ENCODE measurements at places on chromosomes 3 and 15.
A peak's percentile ranks its signal among the peaks of the same experiment; 100 is the strongest.

DNA sequence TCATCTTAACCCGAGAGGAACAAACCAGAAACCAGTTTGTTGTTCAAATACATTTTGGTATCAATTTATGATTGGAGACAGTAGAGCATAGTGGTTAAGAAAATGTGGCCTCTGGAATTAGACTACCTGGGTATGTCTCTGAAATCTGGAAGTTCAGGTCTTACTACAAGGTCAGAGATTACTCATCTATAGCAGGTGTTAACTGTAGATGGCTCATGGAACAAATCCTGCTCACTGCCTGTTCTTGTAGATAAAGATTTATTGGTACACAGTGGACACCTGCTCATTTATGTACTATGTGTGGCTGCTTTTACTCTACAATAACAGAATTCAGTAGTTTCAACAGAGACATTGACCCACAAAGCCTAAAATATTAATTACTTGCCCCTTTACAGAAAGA, 413.3 kb downstream of the CNTN6 start:
- no peak for DNase-seq

DNA sequence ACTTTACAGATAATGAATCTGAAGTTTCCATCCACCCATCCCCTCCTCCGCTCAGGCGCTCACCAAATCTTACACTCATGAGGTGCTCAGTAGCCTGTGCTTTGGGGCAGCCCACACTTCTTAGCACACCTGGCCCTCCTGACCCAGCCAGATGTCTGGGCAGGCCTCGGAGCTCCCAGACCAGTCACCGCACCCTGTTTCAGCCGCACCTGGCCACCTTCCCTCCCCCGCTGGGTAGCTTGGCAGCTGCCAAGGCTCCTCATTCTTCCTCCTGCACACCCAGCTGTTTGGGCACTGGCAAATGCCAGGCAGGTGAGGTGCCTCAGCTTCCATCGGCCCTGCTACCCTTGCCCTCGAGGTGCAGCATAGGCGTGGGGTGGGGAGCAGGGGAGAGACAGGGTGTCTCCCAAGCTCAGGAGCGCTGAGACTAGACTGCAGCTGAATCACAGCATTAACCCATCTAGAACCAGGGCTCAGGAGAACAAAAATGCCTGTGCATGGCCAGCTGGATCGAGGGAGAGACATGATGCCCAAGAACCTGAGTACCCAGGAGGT, 45.8 kb downstream of the CDC25A start:
- no peak for DNase-seq

DNA sequence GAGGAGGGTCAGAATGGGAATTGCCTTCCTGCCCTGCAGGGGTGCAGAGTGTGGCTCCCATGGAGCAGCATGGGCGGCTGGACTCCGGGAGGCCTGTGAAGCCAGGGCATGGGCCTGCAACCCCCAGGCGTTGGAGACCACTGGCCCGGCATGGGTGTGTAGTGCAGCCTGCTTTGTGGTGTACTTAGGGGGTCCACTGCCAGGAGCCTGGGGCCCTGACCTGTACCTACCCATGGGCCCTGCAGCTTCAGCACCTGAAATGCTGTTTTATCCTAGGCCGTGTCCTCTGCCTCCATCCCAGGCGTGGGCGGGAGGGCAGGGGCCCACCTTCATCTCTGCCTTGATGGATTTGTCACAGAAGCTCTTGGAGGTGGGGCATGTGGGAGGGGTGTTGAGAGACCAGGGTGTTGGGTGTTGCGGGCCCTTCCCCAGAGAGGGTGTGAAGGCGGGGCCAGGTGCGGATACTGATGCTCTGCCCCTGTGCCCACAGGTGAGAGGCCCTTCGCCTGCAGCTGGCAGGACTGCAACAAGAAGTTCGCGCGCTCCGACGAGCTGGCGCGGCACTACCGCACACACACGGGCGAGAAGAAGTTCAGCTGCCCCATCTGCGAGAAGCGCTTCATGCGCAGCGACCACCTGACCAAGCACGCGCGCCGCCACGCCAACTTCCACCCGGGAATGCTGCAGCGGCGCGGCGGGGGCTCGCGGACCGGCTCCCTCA, 45.0 kb downstream of the KLF13 start:
- DNase-seq = no peak

DNA sequence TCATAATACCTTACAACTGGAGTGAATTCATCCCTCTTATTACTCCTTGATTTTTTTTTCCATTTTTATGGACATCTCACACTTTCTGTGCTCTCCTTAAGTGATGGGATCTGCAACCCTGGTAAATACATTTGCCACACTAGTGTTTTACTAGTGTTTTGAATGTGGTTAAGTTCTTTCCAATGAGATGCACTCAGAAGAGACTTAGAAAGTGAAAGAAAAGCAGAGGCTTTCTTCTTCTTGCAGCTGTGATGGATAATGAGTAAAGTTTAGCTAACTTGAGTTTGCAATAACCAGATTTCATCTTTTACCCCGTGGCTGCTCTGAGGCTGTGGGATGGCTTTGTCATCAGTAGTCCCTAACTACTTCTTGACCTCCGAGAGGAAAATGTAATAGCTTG, 1248.4 kb downstream of the NSUN3 start:
- DNase-seq = no peak

DNA sequence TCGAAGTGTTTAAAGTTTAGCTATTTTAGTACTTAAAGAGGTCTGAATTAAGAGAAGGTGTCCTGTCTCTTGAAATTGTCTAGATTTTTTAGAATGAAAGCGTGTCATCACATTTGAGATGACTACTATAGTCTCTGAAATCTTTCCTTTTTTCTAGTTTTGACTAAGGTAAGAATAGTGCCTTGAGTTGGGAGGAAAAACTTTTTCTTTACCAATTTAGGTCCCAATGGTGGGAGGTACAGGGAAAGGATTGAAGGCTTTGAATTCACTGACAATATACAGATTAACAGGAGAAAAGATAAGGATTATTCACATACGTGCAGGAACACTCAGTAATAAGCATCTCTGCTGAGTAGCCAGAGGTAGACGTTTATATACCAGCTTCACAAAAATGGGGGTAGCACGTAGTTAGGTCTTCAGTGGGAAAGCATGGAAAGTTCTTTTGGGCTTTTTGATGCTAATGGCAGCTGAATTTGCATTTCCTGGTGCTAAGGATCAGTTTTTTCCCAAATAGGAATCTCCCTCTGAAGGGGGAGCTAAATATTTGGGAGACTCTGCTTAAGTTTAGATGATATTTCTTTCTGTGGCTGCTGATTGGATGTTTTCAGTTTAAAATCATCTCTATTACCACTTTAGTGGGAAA, 88.1 kb downstream of the VPS8 start:
- DNase-seq = no peak

DNA sequence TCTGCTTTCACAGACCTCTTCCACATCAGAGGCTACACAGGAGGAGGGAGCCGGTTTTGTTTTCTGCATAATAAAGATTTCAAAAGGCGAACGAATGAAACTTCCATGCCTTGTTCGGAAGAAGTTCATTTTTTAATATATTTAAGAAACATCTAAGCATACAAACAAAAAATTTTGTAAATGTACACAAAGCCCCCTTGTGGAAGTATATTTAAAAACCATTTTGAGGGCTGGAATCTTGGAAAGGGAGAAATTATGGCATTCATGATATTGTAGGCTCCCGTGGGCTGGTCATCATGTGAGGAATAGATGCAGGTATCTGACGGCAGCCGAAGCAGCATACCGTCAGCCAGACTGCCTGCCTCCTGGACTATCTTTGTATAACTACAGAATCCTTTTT, 90.4 kb downstream of the MECOM start:
- DNase-seq = no peak

DNA sequence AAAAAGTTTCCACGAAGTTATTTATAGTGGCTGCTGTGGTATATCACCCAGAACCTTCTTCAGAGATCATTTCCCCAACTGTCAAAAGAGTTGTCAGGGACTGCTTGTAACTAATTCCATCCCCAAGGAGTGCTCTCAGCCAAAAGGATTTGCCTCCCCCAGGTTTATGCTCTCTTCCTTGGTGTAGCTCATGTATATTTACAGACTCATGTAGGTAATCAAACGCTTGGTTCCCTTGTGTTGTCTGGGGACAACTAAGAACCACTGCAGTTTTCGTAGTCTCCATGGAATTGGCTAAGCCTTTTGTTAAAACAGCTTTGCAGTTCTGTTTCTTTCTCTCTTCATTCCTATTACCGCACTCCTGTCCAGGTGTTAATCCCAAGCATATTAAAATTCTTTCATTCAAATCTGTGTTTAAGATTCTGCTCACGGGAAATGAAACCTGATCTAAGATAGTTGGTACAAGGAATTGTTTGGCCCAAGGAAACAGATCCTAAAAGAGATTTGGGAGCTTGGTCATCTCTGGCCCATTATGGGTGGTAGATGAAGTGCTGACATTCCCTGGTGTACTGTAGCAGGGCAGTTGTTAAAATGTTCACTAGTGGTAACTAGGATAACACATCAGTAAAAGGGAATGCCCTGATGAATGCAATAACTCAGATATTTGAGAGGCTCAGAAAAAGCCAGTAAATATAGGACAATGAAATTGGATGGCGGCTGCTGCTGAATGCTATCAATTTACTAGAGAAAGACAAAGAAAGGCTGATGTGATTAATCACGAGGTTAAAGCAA, 361.3 kb upstream of the GBE1 start:
- DNase-seq = no peak

DNA sequence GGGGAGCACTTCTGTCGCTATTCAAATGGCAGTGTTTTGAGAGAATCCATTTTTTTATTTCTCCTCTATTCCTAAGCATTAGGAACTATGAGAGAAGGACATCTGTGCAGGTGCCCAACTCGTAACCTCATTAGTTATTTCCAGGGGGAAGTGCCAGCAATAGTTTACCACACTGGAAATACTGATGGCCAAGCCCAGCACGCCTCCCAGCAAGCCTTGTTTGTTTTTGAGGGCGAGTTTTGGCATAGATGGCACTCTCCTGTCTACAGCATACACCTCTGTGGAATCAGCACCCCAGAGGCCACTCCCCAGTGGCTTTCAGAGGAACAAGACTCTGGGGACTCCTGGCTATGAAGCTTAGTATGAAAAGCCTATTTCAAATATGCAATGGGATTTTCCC, 36.6 kb downstream of the FAN1 start:
- no peak for DNase-seq

GRCh38 chr3:85570819-85571218, 612.0 kb downstream of the CADM2 start:
- DNase-seq = no peak

DNA sequence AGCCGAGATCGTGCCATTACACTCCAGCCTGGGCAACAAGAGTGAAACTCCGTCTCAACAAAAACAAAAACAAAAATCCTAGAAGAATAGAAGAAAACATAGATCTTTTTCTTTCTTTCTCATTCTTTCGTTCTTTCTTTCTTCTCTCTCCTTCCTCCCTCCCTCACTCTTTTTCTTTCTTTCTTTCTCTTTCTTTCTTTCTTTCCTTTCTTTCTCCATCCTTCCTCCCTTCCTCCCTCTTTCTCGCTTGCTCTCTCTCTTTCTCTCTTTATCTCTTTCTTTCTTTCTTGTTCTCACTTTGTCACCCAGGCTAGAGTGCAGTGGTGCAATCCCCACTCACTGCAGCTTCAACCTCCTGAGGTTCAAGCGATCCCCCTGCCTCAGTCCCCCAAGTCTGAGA, 33.8 kb upstream of the MUC4 start:
- no peak for DNase-seq

- DNase-seq = no peak
These were observed 49.8 kb downstream of the ZDHHC3 start for GRCh38 chr3:44926172-44926571.

DNA sequence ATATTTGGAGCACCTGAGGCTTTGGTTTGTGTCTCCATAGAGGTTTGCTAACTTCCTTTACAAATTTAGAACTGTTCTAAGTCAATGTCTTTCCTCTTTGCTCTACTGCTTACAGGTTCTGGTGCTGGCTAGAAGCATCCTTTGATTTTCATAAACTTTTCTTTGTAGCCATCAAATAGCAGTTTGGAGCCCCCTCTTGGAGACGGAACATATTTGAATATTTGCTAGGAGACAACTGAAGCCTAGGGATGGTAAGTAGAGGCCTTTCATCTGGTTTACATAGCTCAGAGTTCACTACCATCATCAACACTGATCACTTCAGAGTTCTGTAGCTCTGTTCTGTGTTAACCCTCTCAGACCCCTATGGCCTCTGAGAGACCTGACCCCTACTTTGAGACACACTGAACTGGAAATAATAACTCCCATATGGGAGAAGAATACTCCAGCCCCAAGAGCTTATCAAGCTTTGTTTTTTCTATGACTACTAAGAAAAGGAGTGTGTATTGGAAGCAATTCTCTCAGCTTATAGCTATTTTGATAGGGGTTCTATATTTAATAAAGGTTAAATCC, 420.4 kb downstream of the EPHA3 start:
- no peak for DNase-seq

- DNase-seq = no peak
These were observed 59.5 kb upstream of the TRPC1 start for GRCh38 chr3:142664311-142664710.

DNA sequence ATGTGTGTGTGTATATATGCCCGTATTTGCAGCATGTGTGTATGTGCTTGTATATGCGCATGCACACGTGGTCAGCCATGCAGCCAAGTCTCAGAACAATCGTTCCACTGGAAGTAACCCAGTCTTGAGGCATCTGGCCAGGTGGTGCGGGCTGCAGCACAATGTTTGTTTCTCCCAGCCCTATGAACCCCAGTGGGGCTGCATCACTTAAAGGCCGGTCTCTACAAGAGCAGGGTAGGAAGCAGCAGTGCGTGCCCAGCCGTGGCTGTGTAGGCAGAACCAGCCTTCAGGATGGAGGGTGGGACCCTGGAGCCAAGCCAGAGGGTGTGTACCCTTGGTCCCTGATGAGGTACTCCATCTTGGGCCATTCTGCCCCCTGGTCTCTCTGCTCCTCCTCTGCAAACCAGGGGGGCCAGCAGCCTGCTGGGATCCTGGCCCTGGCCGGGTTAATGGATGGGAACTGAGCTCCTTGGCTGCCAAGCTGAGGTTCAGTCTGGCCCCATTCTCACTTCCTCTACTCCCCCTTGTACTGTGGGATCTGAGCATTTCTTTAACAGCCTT, 11.8 kb downstream of the KLF13 start:
- DNase-seq = no peak

GRCh38 chr3:168801794-168802193, 706.1 kb upstream of the GOLIM4 start:
- peak; percentile 69 for DNase-seq

DNA sequence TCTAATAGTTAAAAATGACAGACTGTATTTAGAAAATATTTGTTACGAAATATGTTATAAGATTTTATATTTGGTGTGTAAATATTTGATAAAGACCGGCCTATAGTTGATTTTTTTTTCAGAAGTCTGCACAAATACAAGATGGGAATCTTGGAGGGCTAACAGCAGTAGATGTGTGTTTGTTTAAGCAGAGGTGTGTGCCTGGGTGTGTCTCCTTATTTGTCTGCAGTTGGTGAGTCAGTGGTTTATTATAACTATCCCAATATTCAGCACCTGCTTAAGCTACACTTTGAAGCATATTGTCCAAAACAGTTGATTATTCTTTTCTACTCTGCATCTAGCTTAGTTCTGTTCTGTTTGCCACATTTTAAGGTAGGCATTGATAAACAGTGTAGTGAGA, 12.4 kb downstream of the GLCE start:
- DNase-seq = no peak

DNA sequence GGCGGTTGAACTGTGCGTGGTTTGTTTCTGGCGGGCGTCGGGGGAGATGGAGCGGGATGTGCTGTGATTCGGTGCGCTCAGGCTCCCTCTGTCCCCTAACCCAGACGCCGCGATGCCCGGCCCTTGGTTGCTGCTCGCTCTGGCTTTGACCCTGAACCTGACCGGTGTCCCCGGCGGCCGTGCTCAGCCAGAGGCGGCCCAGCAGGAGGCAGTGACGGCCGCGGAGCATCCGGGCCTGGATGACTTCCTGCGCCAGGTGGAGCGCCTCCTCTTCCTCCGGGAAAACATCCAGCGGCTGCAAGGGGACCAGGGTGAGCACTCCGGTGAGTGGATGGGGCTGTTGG, 1.2 kb downstream of the TRH start:
- no peak for DNase-seq

GRCh38 chr3:66577426-66578203, 76.8 kb upstream of the LRIG1 start:
- DNase-seq = no peak

Data from fibroblast of skin of left biceps (primary cell).